ENCODE measurements at places on chromosomes 6 and 20.

- peaks cover 8% of the 10 kb centered on the region for H3K36me3 ChIP-seq
- H3K27me3 ChIP-seq, result no peaks in the 10 kb centered on the region
- H3K27ac ChIP-seq, result no peak overlapping the region
- no peak overlapping the region for H3K4me3 ChIP-seq
- DNase-seq, result no peak
Observed at GRCh38 chr6:57072108-57072507, 17.9 kb upstream of the ZNF451 start.

GRCh38 chr6:127518191-127518709 is 885 bp downstream of the MTCL3 start:
- peaks cover 47% of the 10 kb centered on the region for H3K4me1 ChIP-seq
- peaks cover 3% of the 10 kb centered on the region for H3K36me3 ChIP-seq
- H3K27me3 ChIP-seq, result peaks cover 58% of the 10 kb centered on the region
- H3K4me3 ChIP-seq, result peak overlapping the region; percentile 63
- H3K27ac ChIP-seq, result no peak overlapping the region

GRCh38 chr6:144140867-144141266 is 9.4 kb upstream of the STX11 start:
- H3K4me3 ChIP-seq, result no peak overlapping the region
- no peaks in the 10 kb centered on the region for H3K4me1 ChIP-seq
- DNase-seq, result no peak

- no peak overlapping the region for H3K4me3 ChIP-seq
- H3K36me3 ChIP-seq, result no peaks in the 10 kb centered on the region
- no peak overlapping the region for H3K27ac ChIP-seq
- no peaks in the 10 kb centered on the region for H3K4me1 ChIP-seq
Observed at GRCh38 chr6:138371720-138372119, 6.0 kb upstream of the SMIM28 start.

DNA sequence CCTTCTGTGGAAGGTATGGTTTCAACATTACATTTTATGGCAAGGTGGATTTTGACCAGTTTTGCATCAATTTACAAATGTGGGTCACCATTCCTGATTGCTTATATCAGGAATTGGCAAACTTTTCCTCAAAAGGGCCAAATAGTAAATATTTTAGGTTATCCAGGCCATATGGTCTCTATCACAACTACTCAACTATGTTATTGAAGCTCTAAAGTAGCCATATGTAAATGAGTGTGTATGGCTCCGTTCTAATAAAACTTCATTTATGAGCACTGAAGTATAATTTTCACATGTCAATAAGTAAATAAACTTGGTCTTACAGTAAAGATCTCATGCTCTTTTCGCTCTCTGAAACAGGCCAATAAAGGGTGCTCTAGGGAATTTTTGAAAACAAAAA is 362.7 kb upstream of the SASH1 start:
- H3K4me3 ChIP-seq, result no peak overlapping the region
- H3K36me3 ChIP-seq, result no peaks in the 10 kb centered on the region
- H3K27me3 ChIP-seq, result no peaks in the 10 kb centered on the region
- no peak for DNase-seq
- no peaks in the 10 kb centered on the region for H3K4me1 ChIP-seq
- H3K27ac ChIP-seq, result no peak overlapping the region

DNA sequence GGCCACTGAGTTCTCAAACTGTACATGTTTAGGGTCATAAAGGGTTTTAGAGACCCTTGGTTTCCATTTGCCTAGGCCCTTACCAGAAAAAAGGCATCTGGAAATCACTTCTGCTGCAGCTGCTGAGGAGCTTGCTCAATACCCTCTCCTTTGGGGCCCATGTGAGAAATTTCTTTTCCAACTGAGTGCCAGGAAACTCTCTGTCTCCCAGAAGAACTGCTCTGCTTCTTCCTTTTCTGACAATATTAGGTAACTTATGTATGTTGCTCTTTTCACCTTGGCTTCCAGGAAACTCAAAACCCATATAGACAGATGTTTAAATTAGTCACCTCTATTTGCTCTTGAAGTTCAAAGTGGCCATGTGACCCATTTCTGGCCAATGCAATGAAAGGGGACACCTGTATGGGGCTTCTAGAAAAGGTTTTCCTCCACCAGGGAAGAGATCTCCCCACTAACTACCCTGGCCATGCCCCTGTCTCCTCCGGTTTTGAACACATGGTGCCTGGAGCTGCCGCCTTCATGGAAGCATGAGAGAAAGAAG is 121.6 kb downstream of the PREX1 start:
- H3K27ac ChIP-seq, result peak overlapping the region; percentile 66
- peaks cover 56% of the 10 kb centered on the region for H3K36me3 ChIP-seq
- no peak overlapping the region for H3K4me3 ChIP-seq
- DNase-seq, result no peak

- DNase-seq, result no peak
- H3K27me3 ChIP-seq, result no peaks in the 10 kb centered on the region
- H3K27ac ChIP-seq, result no peak overlapping the region
- H3K4me1 ChIP-seq, result no peaks in the 10 kb centered on the region
- H3K4me3 ChIP-seq, result no peak overlapping the region
Observed at GRCh38 chr6:14921170-14921569, 324.7 kb upstream of the JARID2 start.

GRCh38 chr6:4979426-4979825 is 24.4 kb downstream of the RPP40 start:
- H3K27me3 ChIP-seq, result peaks cover 5% of the 10 kb centered on the region
- no peak overlapping the region for H3K4me3 ChIP-seq
- no peak overlapping the region for H3K27ac ChIP-seq
- H3K36me3 ChIP-seq, result no peaks in the 10 kb centered on the region

- no peaks in the 10 kb centered on the region for H3K36me3 ChIP-seq
Observed at GRCh38 chr20:46416421-46416820, 10.0 kb upstream of the ELMO2 start.

GRCh38 chr20:39641423-39641822 is 679.3 kb downstream of the DHX35 start:
- H3K36me3 ChIP-seq, result no peaks in the 10 kb centered on the region
- H3K4me3 ChIP-seq, result no peak overlapping the region
- no peak for DNase-seq
- H3K4me1 ChIP-seq, result no peaks in the 10 kb centered on the region
- H3K27ac ChIP-seq, result no peak overlapping the region
- no peaks in the 10 kb centered on the region for H3K27me3 ChIP-seq

- DNase-seq, result no peak
- no peak overlapping the region for H3K27ac ChIP-seq
- H3K4me3 ChIP-seq, result no peak overlapping the region
- no peaks in the 10 kb centered on the region for H3K36me3 ChIP-seq
- no peaks in the 10 kb centered on the region for H3K27me3 ChIP-seq
- H3K4me1 ChIP-seq, result no peaks in the 10 kb centered on the region
Observed at GRCh38 chr6:162917506-162917905, 189.7 kb downstream of the PACRG start.

DNA sequence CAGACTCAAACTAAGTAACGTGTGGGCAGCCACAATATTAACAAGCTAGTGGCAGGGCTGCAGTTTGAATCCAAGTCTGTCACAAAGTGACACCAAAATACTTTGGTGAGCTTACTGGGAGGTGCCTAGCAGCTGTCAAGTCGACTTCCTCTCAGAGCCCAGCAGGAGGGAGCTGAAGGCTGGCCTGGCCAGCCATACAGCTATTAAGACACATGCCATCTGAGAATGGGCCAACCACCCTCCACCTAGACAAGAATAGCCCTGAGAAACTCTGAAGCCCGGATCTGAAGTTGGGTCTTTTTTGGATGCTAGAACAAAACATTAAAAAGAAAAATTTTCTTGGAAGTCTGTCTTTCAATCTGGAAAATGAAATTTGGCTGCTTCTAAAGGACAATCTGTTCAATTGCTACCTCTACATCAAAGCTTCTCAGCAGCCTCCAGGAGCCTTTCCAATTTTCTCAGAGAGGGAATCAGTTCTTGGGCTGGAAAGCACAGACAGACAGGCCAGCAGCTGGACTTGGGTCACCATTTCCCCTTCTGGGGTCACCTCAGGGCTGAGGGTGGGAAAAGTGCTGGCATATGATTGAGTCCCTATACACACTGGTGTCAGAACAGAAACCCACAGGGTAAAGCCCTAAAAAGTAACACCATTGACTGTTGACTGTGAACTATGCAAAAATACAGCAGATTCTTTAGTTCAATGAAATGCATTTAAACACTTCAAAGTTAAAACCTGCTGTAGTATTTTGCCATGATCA is 42.9 kb downstream of the UQCC1 start:
- no peaks in the 10 kb centered on the region for H3K4me1 ChIP-seq
- no peak overlapping the region for H3K4me3 ChIP-seq
- DNase-seq, result no peak
- H3K36me3 ChIP-seq, result peaks cover 11% of the 10 kb centered on the region

- H3K36me3 ChIP-seq, result peaks cover 2% of the 10 kb centered on the region
- H3K27me3 ChIP-seq, result peaks cover 12% of the 10 kb centered on the region
- DNase-seq, result no peak
- peaks cover 23% of the 10 kb centered on the region for H3K4me1 ChIP-seq
Observed at GRCh38 chr6:89054208-89054607, 26.3 kb upstream of the PNRC1 start.

DNA sequence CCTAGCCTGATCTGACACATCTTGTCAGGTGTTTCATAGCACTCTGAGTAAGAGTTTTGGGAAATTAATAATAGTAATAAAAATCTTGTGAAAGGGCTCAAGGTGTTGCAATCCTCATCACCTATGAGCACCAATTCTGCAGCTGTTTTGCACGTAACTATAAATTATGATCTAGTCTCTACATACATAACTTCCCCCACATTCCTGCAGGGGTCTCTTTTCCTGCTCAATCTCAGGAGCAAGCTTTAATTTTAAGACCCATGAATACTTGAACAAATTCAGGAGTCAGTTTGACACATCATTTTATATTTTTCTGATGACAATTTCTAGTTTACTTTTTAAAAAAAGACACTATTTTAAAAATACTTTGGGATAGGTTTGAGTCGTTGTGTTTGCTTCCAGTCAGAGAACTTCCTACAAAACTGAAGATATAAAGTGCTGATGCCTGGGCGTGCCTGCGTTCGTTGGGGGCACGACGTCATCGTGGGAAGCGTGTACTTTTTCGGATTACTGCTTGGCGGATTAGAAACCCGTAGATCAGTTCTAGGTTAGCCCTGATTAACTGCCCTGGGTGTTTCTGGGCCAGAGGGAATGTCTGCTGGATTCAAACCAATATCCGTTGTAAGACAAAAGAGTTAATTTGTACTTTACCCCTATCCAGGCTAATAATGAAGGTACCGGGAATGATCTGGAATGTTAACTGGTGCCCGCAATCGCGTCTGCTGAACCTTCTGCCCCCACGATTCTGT is 1.0 kb upstream of the E2F3 start:
- H3K27ac ChIP-seq, result peak overlapping the region; percentile 98
- H3K27me3 ChIP-seq, result peaks cover 1% of the 10 kb centered on the region
- H3K4me1 ChIP-seq, result peaks cover 36% of the 10 kb centered on the region
- H3K4me3 ChIP-seq, result peak overlapping the region; percentile 93

GRCh38 chr6:131877999-131878789 is 70.4 kb downstream of the ENPP1 start:
- DNase-seq, result no peak
- no peaks in the 10 kb centered on the region for H3K36me3 ChIP-seq
- no peaks in the 10 kb centered on the region for H3K4me1 ChIP-seq
- H3K27me3 ChIP-seq, result no peaks in the 10 kb centered on the region

GRCh38 chr6:167152862-167153261 is 4.9 kb downstream of the GPR31 start:
- no peaks in the 10 kb centered on the region for H3K36me3 ChIP-seq
- H3K27me3 ChIP-seq, result peaks cover 22% of the 10 kb centered on the region
- DNase-seq, result no peak
- no peak overlapping the region for H3K27ac ChIP-seq
- no peak overlapping the region for H3K4me3 ChIP-seq

Data from activated naive CD4-positive, alpha-beta T cell treated with anti-CD3 and anti-CD28 coated beads, Interleukin-2, amount 10 ng/mL, durations not matched to agents 7 days and 5 days (primary cell).